ENCODE measurements at places on chromosomes 7 and 10.

DNA sequence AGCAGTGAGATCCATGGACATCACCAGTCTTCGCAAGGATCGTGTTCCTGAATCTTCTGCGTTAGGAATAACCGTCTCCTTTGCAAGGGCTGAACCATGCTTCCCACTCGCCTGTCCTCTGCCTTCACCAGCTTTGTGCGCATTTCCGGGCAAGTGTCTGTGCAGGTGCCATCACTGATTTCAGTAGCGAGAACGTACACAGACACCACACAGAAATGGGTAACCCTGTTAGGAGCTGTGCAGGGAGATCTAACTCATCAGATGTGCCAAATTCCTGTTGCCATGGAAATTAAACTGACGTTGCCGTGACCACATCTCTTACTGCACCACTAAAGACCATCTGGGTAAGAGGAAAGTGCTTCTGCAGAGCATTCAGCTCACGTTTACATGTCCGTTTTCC lies 146.3 kb downstream of the DIP2C start:
- DNase-seq: no peak

DNA sequence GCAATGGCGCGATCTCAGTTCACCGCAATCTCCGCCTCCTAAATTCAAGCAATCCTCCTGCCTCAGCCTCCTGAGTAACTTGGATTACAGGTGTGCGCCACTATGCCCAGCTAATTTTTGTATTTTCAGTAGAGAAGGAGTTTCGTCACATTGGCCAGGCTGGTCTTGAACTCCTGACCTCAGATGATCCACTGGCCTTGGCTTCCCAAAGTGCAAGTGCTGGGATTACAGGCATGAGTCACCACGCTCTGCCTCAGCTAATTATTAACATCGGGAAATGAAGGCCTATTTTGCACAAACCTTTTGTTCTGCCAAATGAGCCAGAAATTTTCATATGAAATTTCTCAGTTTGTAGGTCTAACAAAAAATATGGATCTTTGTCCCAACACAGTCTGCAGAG lies 106.7 kb upstream of the ODAD2 start:
- no peak for DNase-seq

GRCh38 chr7:136138991-136139390 lies 161.8 kb upstream of the MTPN start:
- DNase-seq: no peak

DNA sequence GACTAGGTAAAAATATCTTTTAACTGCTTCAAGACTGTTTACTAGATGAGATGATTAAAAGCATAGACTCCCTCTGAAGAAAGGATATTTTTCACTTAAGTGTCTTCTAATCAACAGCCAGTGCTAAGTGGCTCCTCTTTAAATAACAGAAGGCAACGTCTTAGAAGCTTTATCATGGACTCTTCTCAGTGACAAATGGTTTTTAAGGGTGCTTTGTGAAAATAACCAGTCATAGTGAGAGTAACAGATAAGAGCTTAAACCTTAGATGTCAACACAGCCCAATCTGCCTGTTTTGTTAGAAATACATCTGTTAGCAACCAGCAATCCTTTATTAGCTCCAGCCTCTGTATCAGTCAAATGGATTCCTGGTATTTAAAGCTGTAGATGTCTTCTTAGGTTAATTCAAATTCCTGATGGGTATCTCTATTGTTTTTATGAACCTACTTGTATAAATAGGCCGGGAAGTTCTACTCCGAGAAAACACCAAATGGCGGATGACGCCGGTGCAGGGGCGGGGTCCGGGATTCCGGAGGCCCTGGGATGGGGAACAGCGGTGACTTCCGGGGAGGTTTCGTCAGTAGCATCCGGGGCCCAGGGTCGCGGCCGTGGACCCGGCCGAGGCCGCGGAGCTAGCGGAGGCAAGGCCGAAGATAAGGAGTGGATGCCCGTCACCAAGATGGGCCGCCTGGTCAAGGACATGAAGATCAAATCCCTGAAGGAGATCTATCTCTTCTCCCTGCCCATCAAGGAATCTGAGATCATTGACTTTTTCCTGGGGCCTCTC lies 285.4 kb downstream of the GPR37 start:
- no peak for DNase-seq

GRCh38 chr7:19377611-19378344 lies 232.6 kb upstream of the FERD3L start:
- no peak for DNase-seq

Measured in inflammatory macrophage (primary cell).